ENCODE measurements at places on chromosomes 13 and 19. TPM values are rescaled to one million over a fixed set of nuclear protein-coding genes. Genes with fewer than 3 reads are reported as not detected.

The DCLK1 gene
- 6.3 TPM for total RNA-seq

The THSD1 gene
- total RNA-seq: 9.1 TPM

The TMEM238 gene
- total RNA-seq: 0.26 TPM

The NLRP11 gene
- under 0.01 TPM for total RNA-seq

The TSKS gene
- total RNA-seq: 0.26 TPM

The NLRP7 gene
- total RNA-seq: not detected

The KL gene
- total RNA-seq: under 0.01 TPM

The SMIM17 gene
- total RNA-seq: under 0.01 TPM

Measured in fibroblast of lung (primary cell).